H4 (cell line): ENCODE measurements at places on chromosomes 1 and 21. TPM values are rescaled to one million over a fixed set of nuclear protein-coding genes. Genes with fewer than 3 reads are reported as not detected.

TFF3 gene
- not detected in 2 replicates for total RNA-seq

DNA sequence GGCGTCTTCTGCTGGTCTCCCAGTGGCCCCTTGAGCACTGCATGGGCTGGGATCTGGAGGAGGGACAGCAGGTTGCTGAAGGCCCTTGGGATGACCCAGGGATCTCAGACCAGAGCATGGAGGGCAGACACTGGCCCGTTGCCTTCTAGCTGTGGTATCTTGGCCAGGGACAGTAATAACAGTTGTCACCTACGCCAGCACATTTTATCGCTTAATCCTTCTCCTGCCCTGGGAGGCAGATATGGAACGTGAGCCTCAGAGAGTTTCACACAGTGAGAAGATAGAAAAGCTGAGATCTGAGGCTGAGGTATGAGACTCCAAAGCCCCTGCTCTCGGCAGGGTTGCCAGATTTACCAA lies 40.1 kb upstream of the RD3 start:
- no peak for DNase-seq

GRCh38 chr1:226411619-226412018 lies 3.7 kb upstream of the PARP1 start:
- DNase-seq, result no peak

DNA sequence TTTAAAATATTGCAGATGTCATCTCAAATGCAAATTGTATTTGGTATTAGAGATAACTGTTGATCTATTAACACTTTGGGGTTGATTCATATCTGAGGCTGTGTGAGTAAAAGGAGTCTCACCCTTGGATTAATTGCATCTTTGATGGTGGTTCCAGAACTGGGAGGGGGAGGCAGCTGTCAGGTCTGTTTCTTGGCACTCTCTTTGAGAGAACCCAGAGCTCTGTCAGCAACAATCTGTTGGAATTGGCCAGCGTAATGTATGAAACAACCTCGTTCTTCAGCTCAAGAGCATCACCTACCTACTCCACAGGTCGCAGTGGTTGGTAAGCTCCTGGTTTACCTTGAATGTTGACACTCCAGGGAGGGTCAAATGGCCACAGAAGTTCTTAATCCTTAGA lies 424.1 kb downstream of the CAMTA1 start:
- no peak for DNase-seq

- no peak for DNase-seq
Observed at GRCh38 chr1:71548398-71548890, 467.6 kb upstream of the ZRANB2 start.

DNA sequence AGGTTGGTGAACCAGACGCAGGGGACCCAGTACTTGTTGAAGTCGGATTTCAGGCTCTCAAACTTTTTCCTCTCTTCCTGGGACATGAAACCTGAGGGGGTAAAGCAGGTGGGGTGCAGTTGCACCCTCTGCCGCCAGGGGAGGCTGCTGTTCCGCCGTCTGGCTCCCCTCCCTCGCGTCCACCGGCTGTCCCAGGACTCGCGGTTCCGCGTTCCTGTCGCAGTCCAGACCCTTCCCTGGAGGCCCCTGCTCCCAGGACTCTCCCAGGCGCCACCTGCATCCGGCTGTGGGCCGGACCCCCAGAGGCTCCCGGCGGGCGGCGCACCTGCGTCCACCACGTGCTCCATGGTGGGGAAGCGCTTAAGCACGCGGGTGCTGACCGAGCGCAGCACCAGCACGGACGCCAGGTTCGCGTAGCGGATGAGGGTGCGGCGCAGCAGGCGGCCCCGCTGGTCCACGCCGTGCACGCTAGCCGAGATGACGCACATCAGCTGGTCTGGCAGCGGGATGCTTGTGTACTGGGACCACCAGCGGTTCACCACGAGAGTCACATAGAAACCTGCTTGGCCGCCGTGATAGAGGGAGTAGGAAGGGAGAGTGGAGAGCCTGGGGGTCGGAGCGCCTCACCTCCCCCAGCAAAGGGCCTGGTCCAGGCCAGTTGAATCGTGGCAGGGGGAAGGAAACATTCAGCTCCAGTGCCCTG lies 1.7 kb downstream of the BEST4 start:
- no peak for DNase-seq

DNA sequence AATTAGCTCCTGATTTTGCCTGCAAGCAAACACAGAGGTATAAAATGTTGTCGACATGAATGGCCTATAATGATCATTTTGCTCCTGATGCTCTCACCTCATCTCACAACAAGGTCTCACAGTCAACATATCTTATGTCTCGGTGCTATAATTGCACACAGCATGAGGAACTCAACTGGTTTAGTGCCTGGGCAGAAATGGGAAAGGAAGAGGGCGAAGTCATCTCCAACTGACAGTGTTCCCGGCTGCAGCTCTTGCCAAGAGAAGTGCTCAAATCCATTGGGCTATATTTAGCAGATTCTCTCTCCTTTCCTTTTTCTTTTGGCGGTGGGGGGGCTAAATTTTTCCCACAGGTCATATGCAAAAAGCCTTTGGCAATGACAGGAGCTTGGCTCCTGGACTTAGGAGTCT lies 53.0 kb downstream of the SLC45A1 start:
- DNase-seq, result no peak

- DNase-seq, result no peak
Observed at GRCh38 chr21:28310171-28310685, 682.4 kb downstream of the LTN1 start.

GRCh38 chr1:63617450-63617849 lies 24.2 kb downstream of the PGM1 start:
- no peak for DNase-seq
